ENCODE measurements at places on chromosomes 3 and 15.

DNA sequence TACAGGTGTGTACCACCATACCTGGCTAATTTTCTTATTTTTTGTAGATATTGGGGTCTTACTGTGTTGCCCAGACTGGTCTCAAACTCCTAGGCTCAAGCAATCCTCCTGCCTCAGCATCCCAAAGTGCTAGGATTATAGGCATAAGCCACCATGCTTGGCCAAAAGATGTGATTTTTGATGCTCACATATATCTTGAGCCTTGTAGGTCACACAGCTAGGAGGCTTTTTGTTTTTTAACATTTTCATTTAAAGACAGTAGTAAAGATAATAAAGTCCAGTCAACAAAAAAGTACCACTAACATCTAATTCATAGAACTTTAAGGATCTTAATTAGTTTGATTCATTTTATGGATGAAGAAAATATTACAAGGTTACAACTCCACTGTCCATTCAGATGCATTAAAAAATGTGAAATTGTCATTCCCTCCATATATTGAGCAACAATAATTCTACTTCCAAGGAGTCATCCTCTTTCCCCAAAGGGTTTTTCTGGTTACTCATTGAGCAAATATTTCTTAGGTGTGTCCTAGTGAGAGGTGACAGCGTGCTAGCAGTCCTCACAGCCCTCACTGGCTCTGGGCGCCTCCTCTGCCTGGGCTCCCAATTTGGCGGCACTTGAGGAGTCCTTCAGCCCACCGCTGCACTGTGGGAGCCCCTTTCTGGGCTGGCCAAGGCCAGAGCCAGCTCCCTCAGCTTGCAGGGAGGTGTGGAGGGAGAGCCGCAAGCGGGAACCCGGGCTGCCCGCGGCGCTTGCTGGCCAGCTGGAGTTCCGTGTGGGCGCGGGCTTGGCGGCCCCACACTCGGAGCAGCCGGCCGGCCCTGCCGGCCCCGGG lies 8.3 kb upstream of the TASOR start:
- DNase-seq = no peak

DNA sequence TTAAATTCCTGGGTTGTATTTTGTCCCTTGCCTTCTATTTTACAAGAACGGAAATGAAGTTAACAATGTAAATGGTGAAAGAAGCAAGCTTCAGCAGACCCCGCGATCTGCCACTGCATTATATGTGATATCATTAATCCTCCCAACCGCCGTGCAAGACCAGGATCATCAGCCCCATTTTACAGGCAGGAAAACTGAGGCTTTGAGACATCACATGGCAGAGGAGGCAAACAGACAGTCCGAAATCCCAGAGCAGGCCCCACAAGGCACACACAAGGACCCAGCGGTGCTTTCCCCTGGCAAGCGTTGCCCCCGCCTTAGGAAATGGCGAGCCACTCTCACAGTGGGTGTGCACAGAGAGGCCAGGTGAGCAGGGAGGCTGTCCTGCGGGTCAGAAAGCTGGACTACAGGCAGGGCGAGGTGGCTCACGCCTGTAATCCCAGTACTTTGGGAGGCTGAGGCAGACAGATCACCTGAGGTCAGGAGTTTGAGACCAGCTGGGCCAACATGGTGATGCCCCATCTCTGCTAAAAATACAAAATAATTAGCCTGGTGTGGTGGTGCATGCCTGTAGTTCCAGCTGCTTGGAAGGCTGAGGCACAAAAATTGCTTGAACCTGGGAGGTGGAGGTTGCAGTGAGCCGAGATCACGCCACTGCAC lies 16.2 kb downstream of the FGD5 start:
- DNase-seq = no peak

- no peak for DNase-seq
Observed at GRCh38 chr3:125589547-125590122, 5.7 kb downstream of the OSBPL11 start.

GRCh38 chr3:107493134-107493533 lies 29.6 kb upstream of the BBX start:
- DNase-seq = no peak

GRCh38 chr3:88997260-88997659 lies 110.2 kb upstream of the EPHA3 start:
- DNase-seq = no peak

DNA sequence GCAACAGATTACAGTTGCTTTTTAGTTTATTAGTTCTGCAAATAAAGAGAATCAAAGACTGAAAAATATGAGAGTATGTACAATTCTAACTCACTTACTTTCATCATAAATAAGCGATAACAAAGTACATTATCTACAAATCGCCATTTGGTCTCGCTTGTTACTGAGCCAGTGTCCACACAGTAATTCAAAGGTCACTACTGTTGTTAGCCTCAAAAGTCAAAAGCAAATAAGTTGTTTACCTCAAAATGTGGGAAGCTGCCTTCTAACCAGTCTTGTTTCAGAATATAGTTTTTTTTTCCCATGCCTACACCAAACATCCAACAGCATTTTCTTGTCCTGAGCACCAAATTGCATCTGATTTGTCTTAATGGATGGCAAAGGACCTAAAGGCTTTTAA lies 127.4 kb upstream of the FAM3D start:
- no peak for DNase-seq

- peak; percentile 11 for DNase-seq
Observed at GRCh38 chr15:35444557-35445204, 101.3 kb downstream of the DPH6 start.

- no peak for DNase-seq
Observed at GRCh38 chr3:190325923-190326322, 3.7 kb upstream of the CLDN1 start.

- DNase-seq = no peak
Observed at GRCh38 chr3:43997316-43997715, 244.4 kb upstream of the TOPAZ1 start.

GRCh38 chr3:178669022-178669601 lies 132.9 kb downstream of the KCNMB2 start:
- DNase-seq = no peak

GRCh38 chr15:63473999-63474809 lies 30.2 kb upstream of the USP3 start:
- peak; percentile 97 for DNase-seq

- no peak for DNase-seq
Observed at GRCh38 chr3:134267996-134268395, 17.3 kb upstream of the RYK start.

DNA sequence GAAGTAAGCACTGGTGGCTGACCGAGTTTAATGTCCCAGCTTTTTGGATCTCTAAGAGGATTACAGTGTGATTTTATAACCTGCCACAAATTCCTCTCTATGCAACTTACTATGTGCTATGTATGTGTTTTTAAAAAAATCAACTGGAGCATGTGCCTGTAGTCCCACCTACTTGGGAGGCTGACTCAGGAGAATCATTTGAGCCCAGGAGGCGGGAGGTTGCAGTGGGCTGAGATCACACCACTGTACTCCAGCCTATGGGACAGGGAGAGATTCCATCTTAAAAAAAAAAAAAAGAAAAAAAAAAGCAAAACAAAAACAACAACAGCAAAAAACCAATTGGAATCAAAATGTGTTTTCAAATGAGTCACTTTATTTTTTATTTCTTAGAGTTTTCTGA lies 29.6 kb downstream of the DUT start:
- no peak for DNase-seq

Data from GM12878 (cell line).